Mesothelial cell of epicardium (in vitro differentiated cells): ENCODE measurements at places on chromosomes 3 and 15.

DNA sequence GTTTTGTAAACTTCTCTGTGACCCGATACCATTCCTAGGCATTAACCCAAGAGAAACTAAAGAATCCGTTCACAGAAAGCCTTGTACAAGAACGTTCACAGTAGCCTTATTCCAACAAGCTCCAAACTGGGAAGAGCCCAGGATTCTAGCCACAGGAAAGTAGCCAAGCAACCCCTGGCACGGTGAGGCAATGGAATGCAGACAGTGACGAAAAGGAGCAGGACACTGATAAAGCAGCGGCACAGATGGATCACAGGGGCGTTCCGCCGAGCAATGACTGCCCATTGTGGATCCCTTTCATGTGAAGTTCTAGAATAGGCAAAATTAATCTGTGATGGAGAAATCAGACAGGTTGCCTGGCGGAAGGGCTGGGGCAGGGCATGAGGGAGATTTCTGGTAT lies 198.7 kb upstream of the CHRNA7 start:
- DNase-seq: no peak

DNA sequence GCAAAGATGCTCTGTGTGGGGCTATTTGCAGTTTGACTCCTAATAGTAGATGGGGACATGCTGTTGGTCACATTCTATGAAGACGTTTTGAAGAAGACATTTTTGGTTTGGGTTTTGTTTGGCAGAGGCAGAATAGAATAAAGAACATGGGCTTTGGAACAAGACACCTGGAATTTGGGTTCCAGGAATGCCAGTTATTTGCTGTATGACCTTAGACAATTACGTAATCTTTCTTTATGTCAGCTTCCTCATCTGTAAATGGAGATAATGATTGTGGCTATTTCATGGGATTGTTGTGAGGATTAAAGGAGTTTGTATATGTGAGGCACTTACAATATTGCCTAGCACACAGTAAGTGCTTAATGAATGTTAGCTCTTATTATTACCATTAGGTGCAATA lies 91.6 kb downstream of the MESD start:
- no peak for DNase-seq

- DNase-seq: no peak
Measured at GRCh38 chr3:77571971-77572715, 532.2 kb downstream of the ROBO2 start.

- no peak for DNase-seq
Measured at GRCh38 chr15:54644796-54645195, 551.9 kb downstream of the RSL24D1 start.

GRCh38 chr3:65953301-65953812 lies 85.4 kb downstream of the MAGI1 start:
- peak; percentile 60 for DNase-seq

DNA sequence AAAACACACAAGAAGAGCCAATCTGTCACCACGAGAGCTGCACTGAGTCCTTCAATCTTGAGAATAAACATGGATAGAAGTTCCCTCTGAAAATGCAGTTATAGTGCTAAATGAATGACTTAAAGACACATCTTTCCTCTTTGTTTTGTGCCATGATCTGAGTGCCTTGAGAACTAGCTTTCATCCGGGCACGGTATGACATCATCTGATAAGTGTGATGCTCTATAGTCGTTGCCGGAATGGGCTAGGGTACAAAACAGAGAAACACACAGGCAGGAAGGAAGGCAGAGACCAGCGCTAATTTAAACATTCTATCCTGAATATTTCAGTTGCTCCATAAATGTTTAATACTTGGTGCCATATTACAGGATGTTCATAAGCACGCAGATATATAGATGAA lies 146.5 kb downstream of the TNIK start:
- DNase-seq: no peak

DNA sequence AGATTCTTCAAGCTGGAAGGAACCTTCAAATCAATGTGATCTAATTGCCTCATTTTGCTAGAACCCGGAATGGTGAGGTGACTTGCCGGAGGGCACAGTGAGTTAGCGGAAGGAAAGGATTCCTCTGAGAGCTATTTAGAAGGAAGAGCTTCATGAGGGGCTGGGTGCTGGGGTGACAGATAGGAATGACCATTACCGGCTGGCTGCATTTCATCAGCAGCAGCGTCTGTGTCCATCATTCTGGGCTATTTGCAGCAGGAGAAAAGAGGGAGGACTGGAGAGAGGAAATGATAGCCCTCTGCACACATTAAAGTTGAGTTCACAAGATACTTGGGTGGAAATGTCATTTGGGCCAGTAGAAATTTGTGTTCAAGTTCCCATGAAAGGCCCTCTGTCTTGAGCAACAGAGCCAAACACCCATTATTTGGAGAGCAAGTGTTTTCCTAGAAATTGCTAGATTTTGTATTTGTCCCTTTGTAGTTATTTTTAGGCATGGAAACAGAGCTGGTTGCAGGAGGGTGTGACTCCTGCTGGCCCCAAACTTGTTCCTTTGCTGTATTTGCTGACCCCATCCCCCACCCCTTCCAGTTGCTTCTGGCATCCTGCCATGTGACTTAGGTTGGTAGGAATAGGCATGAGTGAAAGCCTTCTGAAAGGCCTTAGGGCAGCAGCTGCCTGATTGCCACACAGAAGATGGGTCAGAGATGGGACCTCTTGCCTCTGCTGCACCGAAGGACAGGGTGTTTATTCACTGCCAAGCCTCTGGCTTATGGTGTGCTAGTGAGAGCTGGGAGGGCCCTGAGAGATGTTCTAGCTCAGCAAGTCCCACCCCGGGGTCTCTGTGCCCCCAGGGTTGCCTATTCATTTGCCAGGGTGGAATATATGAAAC lies 87.5 kb upstream of the PLXNA1 start:
- no peak for DNase-seq

DNA sequence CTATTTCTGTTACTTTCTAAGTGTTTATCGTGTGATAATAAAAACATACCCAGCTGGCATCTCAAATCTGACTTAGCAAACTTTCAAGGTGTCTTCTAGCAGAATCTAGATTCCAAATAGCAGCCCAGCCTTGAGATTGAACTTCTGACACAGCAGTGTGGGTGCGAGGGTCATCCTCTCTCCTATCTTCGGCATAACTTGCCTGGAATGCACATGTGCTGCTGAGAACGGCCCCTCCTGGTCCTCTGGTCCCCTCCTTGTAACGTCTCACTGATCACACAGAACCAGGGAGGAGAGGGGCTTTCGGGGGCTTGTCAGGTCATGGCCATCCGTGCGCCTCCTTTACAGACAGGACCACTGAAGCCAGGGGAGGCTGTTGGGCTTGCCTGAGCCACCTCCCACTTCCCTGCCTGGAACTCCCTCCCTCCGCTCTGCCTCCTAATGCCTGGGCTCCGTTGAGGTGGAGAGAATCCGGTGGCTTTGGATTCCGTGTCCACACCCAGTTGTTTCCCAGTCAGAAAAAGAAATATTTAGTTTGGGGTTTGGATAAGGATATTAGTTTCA lies 344.4 kb upstream of the C2CD4B start:
- DNase-seq: no peak

DNA sequence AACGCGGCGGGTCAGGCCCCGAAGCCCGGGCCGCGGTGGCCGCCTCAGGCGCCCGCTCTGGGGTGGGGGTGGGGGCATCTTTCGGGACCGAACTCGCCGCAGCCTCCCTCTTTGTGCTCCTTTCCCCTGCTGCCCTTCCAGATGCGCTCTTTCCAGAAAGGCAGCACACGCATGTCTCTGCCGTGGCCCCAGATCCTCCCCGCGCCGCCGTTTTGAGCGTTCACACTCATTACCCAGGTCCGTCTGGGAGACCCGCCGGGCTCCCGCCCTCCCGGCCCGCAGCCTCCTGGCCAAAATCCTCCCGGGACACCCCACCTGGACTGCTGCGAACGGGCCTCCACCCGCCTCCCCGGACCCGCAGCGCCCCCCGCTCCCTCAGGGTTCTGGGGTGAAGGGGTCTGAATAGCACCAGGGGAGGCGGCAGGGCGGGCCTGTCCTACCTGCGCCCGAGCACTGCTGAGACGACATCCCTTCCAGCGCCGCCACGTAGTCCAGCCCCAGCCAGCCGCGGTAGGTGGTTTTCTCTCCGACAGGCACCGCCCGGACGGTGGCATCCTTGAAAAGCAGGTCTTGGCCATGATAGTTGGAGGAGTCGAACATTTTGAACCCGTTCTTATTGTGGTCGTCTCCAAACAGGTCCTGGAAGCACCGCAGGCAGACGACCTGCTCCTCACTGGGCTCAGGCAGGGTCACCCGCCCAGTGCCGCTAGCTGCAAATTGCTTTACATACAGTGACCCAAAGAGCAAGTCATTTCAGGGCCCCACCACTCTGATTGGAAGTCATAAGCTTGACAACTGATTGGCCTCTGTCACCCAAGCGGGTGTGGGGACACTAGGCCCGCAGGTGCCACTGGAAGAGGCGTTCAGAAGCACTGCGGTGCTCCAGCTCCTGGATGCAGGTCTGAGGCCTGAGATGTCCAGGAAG lies 25.9 kb downstream of the MELTF start:
- DNase-seq: no peak

GRCh38 chr15:59170295-59171066 lies 36.2 kb upstream of the LDHAL6B start:
- no peak for DNase-seq

DNA sequence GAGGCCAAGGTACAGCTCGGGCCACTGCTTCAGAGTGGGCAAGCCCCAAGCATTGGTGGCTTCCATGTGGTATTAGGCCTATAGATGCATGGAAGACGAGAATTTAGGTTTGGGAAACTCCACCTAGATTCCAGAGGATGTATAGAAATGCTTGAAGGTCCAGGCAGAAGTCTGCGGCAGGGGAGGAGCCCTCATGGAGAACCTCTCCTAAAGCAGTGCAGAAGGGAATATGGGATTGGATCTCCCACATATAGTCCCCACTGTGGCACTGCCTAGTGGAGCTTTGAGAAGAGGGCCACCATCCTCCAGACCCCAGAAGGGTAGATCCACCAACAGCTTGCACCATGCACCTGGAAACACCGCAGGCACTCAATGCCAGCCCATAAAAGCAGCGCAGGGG lies 48.1 kb upstream of the XXYLT1 start:
- DNase-seq: no peak

DNA sequence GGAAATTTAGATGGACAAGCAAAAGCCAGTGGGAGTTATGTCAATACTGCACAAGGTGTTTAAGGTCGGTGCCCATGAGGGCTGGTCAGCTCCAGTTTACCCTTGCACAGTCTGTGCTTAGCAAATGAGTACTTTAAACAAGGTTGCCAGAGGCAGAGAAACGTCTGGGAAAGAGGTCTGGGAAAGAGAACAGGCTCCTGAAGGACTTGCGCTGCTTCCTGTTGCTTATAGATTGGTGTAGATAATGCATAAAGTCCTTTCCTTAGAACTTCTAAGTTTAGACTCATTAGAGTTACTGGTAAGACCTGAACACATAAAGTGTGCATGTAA lies 162.6 kb upstream of the P2RY1 start:
- no peak for DNase-seq

GRCh38 chr3:178318340-178318739 lies 217.9 kb upstream of the KCNMB2 start:
- DNase-seq: no peak

DNA sequence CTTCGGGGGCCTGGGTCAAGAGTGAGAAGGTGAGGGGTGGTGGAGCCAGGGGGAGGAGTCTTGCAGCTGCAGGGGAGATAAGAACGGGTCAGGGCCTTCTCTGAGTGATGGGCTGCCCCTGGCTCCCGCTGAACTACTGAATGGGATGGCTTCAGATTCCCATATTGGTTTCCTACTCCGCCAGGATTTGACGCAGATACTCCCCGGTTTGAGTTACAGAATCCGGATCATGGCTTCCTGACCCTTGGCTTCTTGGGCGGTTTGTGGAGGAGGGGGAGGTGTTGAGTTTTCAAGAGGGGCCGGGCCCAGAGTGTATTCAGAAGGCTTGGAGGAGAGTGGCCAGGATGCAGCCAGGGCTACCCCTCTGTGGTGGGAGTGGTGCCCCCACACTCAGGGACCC lies 119.9 kb upstream of the ATP2B2 start:
- no peak for DNase-seq

DNA sequence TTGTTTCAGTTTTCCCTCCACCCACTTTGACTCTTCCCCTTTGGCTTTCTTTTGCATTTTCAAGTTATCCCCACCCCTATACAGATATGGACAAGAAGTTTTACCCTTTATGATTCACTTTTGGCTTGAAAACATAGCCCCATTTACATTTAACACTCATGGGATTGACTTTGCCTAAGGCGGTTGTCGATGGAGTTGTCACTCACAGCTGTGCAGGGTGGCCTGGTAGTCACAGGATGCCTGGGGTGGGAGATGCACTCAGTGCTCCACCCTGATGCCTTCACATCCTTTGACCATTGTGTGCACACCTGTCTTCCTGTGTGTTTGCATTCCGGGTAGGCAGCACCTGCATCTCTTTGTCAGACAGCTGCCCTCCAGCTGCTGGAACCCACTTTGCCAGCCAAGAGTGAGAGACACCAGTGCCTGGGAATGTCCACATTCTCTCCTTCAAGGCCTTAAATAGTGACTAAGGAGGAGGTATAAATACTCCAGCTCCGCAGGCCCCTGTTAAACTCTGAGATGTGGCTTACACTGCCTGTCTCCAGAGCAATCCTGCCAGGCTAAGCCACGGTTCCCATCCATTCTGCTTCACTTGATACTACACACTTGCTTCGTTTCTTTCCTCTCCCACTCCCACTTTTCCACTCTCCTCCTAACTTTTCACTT lies 191.5 kb upstream of the SLC24A5 start:
- no peak for DNase-seq

DNA sequence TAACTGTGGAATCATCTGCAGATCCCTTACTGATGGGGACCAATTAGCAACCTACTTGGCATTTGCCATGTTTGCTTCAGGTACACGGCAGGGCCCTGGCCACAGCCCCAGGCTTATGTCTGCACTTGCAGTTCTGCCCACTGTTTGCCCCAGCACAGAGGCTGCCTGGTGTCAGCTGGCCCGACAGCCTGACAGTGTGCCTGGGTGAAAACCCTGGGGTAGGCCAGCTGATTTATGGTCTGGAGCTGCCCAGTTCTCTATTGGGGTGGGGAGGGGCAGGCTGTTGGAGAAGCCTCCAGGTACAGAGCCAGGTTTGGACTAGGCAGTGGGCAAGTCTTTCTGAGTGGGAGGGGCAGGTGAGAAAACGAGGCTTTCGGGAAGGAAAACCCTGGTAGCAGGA lies 11.2 kb upstream of the TGM5 start:
- DNase-seq: no peak
